ENCODE measurements at places on chromosomes 5 and 9. TPM values are rescaled to one million over a fixed set of nuclear protein-coding genes. Genes with fewer than 3 reads are reported as not detected.

Gene ZFR
- total RNA-seq = 52.9 TPM

Gene MARCOL
- not detected for total RNA-seq

Gene ZNF782
- 7.9 TPM for total RNA-seq

Gene IFT74
- 19.4 TPM for total RNA-seq

DNA sequence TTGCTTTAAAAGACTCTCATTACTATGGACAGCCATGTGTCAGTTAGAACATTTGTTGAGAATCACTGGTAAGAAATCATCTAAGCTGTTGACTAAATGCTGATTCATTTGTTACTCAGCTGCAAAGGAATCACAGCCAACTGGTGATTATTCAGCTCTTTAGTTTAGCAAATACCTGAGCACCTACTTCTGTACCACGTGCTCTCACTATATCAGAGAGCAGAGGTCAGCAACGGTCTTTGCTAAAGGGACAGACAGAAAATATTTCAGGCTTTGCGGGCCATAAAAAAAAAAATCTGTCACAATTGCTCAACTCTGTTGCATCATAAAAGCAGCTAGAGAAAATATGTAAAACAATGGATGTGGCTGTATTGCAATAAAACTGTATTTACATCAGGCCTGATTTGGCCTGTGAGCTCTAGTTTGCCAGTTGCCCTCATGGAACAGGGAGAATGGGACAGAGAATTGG, 377.6 kb downstream of the DNAH5 start:
- H3K4me1 ChIP-seq = no peaks in the 10 kb centered on the region
- DNase-seq = no peak
- H3K27me3 ChIP-seq = no peaks in the 10 kb centered on the region

DNA sequence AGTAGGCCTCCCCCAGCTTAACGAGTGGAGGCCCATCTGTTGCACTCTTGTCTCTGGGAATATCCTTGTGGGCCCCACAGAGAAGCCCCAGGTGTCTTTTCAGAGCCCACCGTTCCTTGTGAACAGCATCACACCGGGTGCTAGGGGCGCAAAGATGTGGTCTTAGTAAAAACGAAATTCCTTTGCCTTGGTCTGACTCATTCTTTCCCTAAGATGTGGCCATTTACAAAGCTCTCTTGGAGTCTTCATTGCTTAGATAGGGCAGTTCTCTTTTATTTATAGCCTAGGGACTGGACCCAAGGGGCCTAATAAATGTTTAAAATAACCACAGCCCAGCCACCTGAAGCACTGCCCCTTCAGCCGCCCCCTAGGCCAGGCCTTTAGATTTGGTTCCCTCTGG, 52.8 kb upstream of the RPL26L1 start:
- no peaks in the 10 kb centered on the region for H3K36me3 ChIP-seq
- H3K4me1 ChIP-seq = peaks cover 52% of the 10 kb centered on the region
- no peak overlapping the region for H3K4me3 ChIP-seq
- H3K27ac ChIP-seq = peak overlapping the region; percentile 94

Gene SV2C
- total RNA-seq = 0.23 TPM

GRCh38 chr9:76223749-76224340, 170.4 kb downstream of the RFK start:
- no peak overlapping the region for H3K27ac ChIP-seq
- no peaks in the 10 kb centered on the region for H3K36me3 ChIP-seq
- H3K4me3 ChIP-seq = no peak overlapping the region
- peaks cover 1% of the 10 kb centered on the region for H3K27me3 ChIP-seq
- no peak for DNase-seq

DNA sequence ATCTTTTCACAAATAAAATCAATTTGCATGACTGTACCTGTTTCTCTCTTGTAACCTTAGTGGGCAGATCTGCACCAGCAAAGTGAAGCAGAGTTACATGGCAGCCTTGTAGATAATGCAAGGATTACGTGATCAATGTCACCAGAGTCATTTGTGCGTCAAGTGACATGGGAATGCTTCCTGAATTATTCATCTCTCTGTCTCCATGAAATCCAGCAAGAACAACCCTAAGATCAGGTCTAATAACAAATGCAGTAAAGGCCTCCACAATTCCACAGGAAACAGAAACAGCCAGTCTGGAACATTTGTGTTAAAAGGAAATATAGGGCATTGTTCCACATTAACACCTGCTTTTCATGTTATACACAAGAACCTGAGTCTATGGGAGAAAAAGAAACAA, 7.8 kb downstream of the GZMA start:
- H3K27ac ChIP-seq = no peak overlapping the region
- no peak overlapping the region for H3K4me3 ChIP-seq
- H3K27me3 ChIP-seq = peaks cover 4% of the 10 kb centered on the region
- H3K4me1 ChIP-seq = no peaks in the 10 kb centered on the region

- H3K27ac ChIP-seq = no peak overlapping the region
- peaks cover 4% of the 10 kb centered on the region for H3K4me1 ChIP-seq
- H3K4me3 ChIP-seq = no peak overlapping the region
- no peaks in the 10 kb centered on the region for H3K36me3 ChIP-seq
These were observed 122.8 kb upstream of the MAP3K1 start for GRCh38 chr5:56692359-56693219.

GRCh38 chr5:165457859-165458481, 1952.6 kb downstream of the MAT2B start:
- DNase-seq = no peak
- no peak overlapping the region for H3K27ac ChIP-seq
- no peaks in the 10 kb centered on the region for H3K27me3 ChIP-seq
- no peak overlapping the region for H3K4me3 ChIP-seq

- no peaks in the 10 kb centered on the region for H3K27me3 ChIP-seq
- H3K36me3 ChIP-seq = peaks cover 8% of the 10 kb centered on the region
- DNase-seq = no peak
- no peak overlapping the region for H3K27ac ChIP-seq
- H3K4me1 ChIP-seq = peaks cover 6% of the 10 kb centered on the region
- no peak overlapping the region for H3K4me3 ChIP-seq
These were observed 90.4 kb downstream of the MVB12B start for GRCh38 chr9:126417043-126417442.

DNA sequence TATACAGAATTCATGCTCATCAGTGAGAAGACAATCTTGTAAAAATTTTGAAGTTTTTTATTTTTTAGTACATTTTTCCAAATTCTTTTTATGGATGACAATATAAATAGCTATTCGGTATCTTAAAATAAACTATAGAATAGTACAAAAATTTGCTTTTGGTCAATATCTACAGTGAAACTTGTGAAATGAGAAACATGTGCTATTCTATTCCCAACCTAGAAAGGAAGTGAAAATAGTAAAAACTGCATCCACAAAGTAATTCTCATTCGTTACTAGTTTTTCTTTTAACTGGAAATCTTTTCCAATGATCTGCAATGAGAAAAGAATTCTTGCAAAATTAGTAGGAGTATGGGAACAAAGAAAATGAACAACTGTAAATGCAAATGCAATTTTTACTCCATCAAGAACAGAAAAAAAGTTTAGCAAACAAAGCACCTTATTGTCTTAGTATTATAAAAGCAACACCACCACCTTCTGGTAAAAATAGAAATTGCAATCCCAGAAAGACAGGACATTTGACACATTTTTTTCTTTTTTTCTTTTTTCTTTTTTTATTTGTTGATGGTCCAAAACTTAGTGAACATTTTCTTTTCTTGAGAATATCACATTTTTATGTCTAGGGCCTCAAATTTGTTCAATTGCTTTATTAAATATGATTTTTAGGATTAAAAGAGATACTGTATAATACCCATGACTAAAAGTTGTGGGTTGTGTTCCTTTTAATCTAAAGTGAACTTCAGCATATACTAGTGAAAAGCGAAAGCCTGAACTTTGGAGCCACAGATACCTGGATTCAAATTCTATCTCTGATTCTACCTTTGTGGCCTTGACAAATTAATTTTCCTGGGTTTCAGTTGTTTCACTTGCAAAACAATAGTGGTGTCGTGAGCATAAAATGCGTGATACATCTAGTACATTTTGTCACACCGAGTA, 72.3 kb downstream of the SLCO4C1 start:
- no peak overlapping the region for H3K4me3 ChIP-seq
- H3K4me1 ChIP-seq = no peaks in the 10 kb centered on the region
- no peak for DNase-seq
- H3K36me3 ChIP-seq = no peaks in the 10 kb centered on the region

DNA sequence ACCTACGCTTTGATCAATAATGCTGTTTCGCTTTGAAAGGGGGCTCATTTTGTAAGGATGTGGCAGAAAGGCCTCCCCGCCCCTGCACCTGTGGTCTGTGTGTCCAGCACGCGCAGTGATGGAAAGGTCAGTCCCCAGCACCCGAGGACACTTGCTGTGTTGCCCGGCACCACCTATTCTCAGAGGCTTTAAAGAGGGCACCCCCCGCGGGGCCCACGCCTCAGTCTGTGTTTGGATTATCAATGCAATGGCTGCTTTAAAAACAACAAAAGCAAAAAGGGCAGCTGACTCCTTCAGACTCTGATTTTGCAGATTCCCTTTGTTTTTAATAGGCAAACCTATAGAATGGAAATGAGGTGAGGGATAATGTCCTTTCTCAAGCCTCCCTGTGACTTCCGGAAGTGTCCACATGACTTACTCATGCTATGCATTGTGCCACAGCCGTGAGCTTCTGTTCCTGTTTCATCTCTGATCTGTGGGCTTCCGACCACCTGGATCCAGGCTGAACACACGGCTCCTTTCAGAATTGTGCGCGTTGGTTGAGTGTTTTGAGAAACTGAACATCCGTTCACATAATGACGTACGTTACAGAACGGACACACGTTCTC, 416.2 kb downstream of the IRX2 start:
- no peak overlapping the region for H3K27ac ChIP-seq
- DNase-seq = no peak

DNA sequence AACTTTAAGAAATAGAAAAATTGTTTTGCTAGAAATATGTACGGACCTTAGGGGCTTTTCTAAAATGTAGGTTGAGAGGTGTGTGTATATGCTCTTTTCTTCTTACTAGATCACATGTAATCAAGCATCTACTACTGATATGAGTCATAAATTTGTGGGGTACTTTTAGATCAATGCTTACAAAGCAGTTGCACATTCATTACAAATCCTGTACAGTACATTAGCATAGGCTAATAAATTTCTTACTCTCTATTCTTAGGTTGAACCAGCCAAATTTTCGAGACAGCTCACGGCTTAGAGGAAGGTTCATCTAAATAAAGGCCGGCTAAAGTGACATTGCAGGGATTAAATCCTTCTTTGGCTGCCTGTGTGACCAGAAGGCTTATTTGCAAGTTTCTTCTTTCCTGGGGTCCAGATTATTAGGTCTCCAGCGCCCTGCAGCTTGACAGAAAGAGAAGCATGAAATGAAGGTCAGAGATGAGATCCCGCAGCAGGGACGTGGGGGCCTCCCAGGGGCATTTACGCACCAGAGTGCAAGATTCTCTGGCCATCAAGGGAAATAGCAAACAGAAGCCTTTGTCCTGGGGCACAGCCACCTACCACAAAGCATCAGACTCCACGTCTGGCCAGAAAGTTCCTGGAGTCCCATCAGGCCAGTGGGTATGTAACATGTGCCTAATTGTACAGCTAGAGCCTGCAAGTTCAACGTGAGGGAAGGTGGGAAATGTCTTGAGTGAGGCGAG, 53.0 kb downstream of the NIM1K start:
- DNase-seq = no peak
- H3K27ac ChIP-seq = no peak overlapping the region
- no peaks in the 10 kb centered on the region for H3K4me1 ChIP-seq
- no peaks in the 10 kb centered on the region for H3K27me3 ChIP-seq

- no peak overlapping the region for H3K4me3 ChIP-seq
- no peaks in the 10 kb centered on the region for H3K36me3 ChIP-seq
- peaks cover 17% of the 10 kb centered on the region for H3K4me1 ChIP-seq
- no peak overlapping the region for H3K27ac ChIP-seq
- DNase-seq = no peak
These were observed 106.4 kb upstream of the ELL2 start for GRCh38 chr5:96067894-96068614.

Gene MEGF10
- total RNA-seq = 3.0 TPM
